ENCODE measurements at places on chromosomes 2 and 18. TPM values are rescaled to one million over a fixed set of nuclear protein-coding genes. Genes with fewer than 3 reads are reported as not detected.
A peak's percentile ranks its signal among the peaks of the same experiment; 100 is the strongest.

Gene PDIA6
- 281 TPM for total RNA-seq

GRCh38 chr2:239055756-239056493 is 208.0 kb downstream of the TWIST2 start:
- no peak overlapping the region for H3K27ac ChIP-seq
- H3K4me3 ChIP-seq = no peak overlapping the region
- H3K36me3 ChIP-seq = peaks cover 18% of the 10 kb centered on the region

DNA sequence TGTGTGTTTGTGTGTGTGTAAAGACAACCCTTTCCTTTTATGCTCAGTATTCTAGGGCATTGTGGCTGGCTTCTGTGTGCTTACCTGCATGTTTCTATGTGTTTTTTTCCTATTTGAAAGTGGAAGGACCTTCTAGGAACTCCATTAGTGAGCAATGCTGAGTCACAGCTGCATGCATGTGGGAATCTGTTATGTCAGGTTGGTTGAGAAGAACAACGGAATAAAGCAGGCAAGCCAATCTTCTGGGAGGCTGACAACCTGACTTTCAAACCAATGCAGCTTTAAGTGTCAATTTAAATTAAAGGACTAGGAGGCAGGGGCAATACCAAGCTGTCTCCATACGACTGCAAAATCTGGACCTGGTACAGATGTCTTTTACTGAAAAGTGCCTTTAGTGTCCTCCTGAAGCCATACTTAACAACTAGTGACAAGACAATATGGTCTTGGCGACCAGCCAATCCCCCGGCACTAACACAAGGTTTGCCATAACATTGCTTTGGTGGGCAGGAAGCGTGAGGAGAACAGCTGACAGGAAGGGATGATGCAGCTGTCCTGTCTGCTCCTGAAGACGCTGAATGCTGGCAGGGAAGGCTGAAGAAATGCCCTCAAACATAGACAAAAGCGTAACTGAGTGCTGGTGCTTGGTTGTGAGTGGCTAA is 514.7 kb upstream of the CDH7 start:
- H3K27ac ChIP-seq = no peak overlapping the region
- H3K4me1 ChIP-seq = peaks cover 4% of the 10 kb centered on the region
- DNase-seq = no peak
- no peaks in the 10 kb centered on the region for H3K36me3 ChIP-seq
- H3K4me3 ChIP-seq = no peak overlapping the region

DNA sequence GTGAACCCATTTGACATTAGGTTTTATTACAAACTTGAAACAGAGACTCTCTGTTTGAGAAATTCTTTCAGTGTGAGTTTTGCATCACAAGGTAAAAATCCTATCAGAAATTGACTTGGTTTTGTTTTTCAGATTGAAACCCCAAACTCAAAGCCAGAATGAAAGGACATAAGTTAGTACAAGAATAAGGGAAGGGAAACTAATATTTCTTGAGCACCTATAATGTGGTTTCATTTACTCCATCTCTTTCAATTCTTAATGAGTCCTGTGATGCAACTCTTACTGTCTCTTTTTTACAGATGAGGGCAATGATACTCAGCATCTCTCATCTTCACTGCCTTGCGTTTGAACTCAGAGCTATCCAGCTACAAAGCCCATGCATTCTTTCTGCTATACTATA is 210.0 kb upstream of the SIX3 start:
- no peaks in the 10 kb centered on the region for H3K36me3 ChIP-seq
- H3K4me1 ChIP-seq = no peaks in the 10 kb centered on the region
- no peak overlapping the region for H3K27ac ChIP-seq
- no peaks in the 10 kb centered on the region for H3K27me3 ChIP-seq
- DNase-seq = no peak

Gene CCDC74B
- total RNA-seq = 15.4 TPM

DNA sequence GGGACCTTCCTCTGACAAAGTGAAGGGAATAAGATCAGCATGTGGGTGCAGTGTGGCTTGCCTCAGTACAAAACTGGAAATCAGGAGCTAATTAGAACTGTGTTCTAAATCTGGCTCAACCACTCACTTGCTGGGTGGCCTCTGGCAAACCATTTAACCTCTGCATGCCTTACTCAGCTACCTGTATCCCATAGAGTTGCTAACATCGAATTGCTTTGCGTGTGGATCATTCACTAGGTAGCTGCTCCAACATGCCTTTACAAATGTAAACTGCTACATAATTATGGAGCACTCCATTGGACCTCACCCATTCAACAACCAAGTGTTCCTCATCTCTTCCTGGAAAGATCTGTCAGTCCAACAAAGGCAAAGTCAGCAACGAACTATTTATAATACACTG is 19.0 kb downstream of the PLEKHM3 start:
- no peak for DNase-seq
- no peak overlapping the region for H3K4me3 ChIP-seq
- H3K27me3 ChIP-seq = no peaks in the 10 kb centered on the region
- H3K36me3 ChIP-seq = peaks cover 7% of the 10 kb centered on the region
- no peaks in the 10 kb centered on the region for H3K4me1 ChIP-seq

Gene SELENOI
- 44.9 TPM for total RNA-seq

DNA sequence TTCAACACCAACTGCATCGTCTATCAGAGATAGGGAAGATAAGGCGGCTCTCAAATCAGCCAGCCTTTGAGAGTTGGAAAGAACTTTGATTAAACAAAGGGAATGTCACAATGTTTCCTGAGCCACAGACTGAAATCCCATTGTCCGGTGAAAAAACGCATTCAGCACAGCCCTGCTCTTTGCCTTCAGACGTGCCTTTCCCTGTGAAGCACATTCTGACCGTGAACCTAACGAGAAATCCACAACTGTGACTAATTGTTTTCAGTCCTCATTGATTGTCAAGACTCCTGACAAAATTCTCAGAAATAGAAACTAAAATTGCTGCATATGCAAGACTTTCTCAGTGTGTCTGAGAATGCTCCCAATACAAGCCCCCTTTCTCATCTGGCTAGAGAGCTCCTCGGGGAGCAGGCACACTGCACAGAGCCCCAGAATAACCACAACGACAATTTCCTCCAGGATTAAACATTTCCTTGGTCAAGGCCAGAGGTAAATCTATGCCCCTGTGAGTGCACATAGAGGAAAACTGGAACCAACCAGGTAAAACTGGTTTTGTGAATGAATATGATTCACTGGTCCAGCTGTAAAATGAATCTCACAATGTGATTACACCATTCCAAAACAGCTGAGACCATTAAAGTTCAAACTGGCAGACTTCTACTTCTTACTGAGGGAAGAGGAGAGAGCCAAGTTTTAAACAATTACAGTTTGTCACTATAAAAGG is 561.9 kb upstream of the ID2 start:
- H3K4me1 ChIP-seq = peaks cover 48% of the 10 kb centered on the region
- peak overlapping the region; percentile 72 for H3K4me3 ChIP-seq
- H3K27ac ChIP-seq = peak overlapping the region; percentile 77
- DNase-seq = no peak
- H3K36me3 ChIP-seq = no peaks in the 10 kb centered on the region

DNA sequence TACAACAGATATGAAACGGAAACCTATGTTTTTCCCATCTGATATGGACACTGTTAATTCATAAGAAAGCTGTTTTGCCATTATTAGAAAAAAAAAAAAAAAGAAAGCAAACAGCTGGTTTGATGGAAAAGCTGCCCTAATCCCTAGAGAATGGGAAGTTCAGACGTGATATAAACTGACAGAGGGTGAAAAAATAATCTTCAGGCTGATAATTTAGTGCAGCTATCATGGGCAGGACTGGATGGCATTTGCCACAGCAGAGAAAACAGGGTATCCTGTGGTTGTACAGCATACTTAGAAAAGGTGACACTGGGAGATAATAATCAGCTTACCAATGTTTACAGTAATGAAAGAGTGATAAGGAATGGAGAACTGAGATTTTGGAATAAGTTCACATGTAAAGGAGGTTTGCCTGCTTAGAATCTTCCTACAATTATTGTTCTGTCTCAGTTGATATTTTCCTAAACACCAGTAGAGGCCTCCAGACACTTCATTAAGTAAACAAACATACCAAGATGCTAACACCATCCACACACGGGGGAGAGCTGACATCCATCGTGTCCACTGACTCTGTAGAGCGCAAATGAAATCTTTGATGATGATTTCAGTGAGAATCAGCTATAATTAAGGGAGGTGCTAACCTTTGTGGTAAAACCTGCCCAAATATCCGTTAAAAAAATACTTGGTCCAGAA is 211.6 kb upstream of the MMADHC start:
- H3K36me3 ChIP-seq = no peaks in the 10 kb centered on the region
- no peak for DNase-seq
- H3K4me3 ChIP-seq = no peak overlapping the region
- H3K27me3 ChIP-seq = no peaks in the 10 kb centered on the region
- H3K4me1 ChIP-seq = peaks cover 15% of the 10 kb centered on the region
- no peak overlapping the region for H3K27ac ChIP-seq

DNA sequence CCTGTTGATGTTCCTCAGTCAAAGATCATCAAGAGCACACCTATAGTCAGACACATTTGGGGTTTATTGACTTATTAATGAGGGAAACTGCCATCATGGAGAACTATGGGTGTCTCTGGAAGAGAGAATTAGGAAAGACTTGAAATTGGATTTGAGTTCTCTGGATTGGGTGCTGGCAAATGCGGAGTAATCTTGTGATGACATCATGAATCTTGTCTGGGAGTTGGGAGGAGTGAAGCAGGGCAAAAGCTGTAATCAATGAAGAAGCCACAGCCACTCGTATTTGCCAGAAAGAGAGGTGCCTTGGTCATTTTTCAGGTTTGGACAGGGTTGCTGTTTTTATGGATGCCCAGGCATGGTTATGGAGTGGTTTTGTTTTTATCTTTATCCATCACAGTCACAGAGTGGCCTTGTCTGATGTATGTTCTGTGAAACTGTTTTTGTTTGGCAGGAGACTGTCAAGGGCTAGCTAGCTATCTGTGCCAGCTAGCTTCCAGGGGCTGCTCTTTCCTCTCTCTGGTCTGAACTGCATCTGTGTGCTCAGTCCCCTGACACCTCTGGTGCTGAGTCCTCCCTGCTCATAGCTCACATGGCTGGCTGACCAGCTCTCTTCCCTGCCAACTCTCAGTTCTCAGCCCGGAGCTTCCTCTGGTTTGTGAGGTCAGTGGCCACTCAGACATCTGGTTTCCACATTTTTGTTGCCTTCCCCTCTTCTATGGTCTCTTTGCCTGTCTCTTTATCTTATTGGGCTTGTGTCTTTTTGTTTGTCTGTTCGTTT is 193.4 kb upstream of the RMP24 start:
- no peaks in the 10 kb centered on the region for H3K4me1 ChIP-seq
- no peaks in the 10 kb centered on the region for H3K36me3 ChIP-seq

DNA sequence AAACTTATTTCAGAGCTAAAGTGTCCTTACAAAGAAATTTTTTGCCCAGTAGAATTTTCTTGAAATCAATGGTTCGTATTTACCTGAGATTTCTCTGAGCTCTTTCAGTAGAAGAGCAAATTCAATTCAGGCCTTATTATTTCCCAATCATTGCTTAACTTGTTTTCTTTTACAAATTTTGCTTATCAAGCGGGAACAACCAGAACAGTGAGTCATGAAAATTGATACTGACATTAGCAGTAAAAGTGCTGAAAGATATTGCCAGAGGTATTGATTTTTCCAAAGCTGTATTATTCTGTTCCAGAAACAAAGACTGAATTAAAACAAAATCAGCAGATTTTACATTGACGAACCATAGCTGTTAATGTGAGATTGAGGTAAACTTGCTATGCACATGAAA is 10.1 kb upstream of the RIOK3 start:
- H3K4me1 ChIP-seq = no peaks in the 10 kb centered on the region
- DNase-seq = no peak
- no peaks in the 10 kb centered on the region for H3K36me3 ChIP-seq
- peaks cover 5% of the 10 kb centered on the region for H3K27me3 ChIP-seq
- no peak overlapping the region for H3K27ac ChIP-seq
- H3K4me3 ChIP-seq = no peak overlapping the region

Gene CCDC121
- 5.6 TPM for total RNA-seq

GRCh38 chr2:120559401-120559800 is 176.3 kb upstream of the GLI2 start:
- no peak for DNase-seq
- no peak overlapping the region for H3K27ac ChIP-seq
- H3K27me3 ChIP-seq = peaks cover 10% of the 10 kb centered on the region
- no peaks in the 10 kb centered on the region for H3K36me3 ChIP-seq
- no peak overlapping the region for H3K4me3 ChIP-seq

- no peaks in the 10 kb centered on the region for H3K36me3 ChIP-seq
- H3K27ac ChIP-seq = peak overlapping the region; percentile 67
- H3K27me3 ChIP-seq = no peaks in the 10 kb centered on the region
Observed at GRCh38 chr2:238684362-238685326, 163.2 kb upstream of the TWIST2 start.

GRCh38 chr2:4588606-4589005 is 885.2 kb downstream of the DCDC2C start:
- peaks cover 7% of the 10 kb centered on the region for H3K4me1 ChIP-seq
- no peaks in the 10 kb centered on the region for H3K36me3 ChIP-seq
- peaks cover 3% of the 10 kb centered on the region for H3K27me3 ChIP-seq
- no peak overlapping the region for H3K4me3 ChIP-seq

Gene KRTCAP3
- total RNA-seq = 23.9 TPM

Gene FABP1
- 56.2 TPM for total RNA-seq

Gene VWC2L
- 0.17 TPM for total RNA-seq

- DNase-seq = no peak
- H3K4me3 ChIP-seq = no peak overlapping the region
- H3K27ac ChIP-seq = no peak overlapping the region
Observed at GRCh38 chr2:180625006-180625844, 355.2 kb upstream of the UBE2E3 start.

DNA sequence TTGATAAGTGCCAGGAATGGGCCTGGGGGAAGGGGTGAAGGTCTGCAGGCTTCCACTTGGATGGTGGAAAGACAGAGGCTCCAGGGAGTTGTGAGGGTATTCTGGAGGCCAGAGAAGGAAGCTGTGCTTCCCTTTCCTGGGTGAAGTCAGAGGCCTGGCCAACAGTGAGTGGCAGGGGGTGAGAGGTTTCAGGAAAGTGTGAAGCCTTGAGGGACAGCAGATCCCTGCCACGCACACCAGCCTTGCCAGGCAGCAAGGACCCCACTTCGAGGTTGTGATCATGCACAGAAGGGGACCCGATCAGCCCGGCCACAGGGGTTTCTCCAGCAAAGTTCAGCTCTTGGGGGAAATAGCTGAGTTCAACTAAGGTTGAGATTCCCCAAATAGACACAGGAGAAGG is 66.5 kb downstream of the SMAD7 start:
- H3K4me3 ChIP-seq = no peak overlapping the region
- peaks cover 13% of the 10 kb centered on the region for H3K4me1 ChIP-seq
- no peak for DNase-seq
- no peaks in the 10 kb centered on the region for H3K27me3 ChIP-seq
- H3K36me3 ChIP-seq = peaks cover 4% of the 10 kb centered on the region

- H3K4me3 ChIP-seq = no peak overlapping the region
- H3K27ac ChIP-seq = no peak overlapping the region
- no peaks in the 10 kb centered on the region for H3K4me1 ChIP-seq
- H3K36me3 ChIP-seq = peaks cover 22% of the 10 kb centered on the region
- H3K27me3 ChIP-seq = no peaks in the 10 kb centered on the region
- no peak for DNase-seq
Observed at GRCh38 chr18:33717339-33717738, 139.3 kb downstream of the ASXL3 start.

DNA sequence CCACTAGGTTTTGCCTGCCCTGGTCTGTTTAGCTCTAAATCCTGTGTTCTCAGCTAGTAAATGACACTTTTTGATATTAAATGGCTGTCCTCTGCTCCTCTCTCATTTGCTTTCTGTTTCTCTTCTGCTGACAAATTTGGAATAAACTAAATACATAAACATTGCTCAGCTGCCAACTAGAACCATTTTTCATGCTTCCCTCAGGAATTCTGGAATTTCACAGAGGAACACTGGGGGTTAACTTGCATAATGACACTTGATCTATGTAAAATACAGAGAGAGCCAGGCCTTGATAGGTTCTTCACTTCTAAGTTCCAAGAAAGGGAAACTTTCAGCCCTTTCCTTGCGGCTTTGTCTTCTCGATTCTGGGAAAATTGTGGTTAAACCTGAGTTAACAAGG is 450.6 kb upstream of the ST6GAL2 start:
- H3K36me3 ChIP-seq = no peaks in the 10 kb centered on the region
- H3K4me1 ChIP-seq = peaks cover 13% of the 10 kb centered on the region
- H3K4me3 ChIP-seq = no peak overlapping the region
- no peak for DNase-seq
- peaks cover 2% of the 10 kb centered on the region for H3K27me3 ChIP-seq

All from type B pancreatic cell (in vitro differentiated cells).